Neural crest cell (in vitro differentiated cells): ENCODE measurements at places on chromosomes 13 and 19. TPM values are rescaled to one million over a fixed set of nuclear protein-coding genes. Genes with fewer than 3 reads are reported as not detected.

ADGRE3 gene
- total RNA-seq = not detected in 2 replicates

GIPC3 gene
- total RNA-seq = 0.19 and 0.25 TPM in 2 replicates

GRCh38 chr13:111213964-111214726, 99.0 kb downstream of the ARHGEF7 start:
- DNase-seq = no peak

- no peak for DNase-seq
Observed at GRCh38 chr19:47321630-47322029, 10.3 kb upstream of the C5AR2 start.

- DNase-seq = no peak
Observed at GRCh38 chr19:38690832-38691231, 43.4 kb downstream of the ACTN4 start.

GRCh38 chr13:40787062-40787461, 2.3 kb upstream of the SLC25A15 start:
- DNase-seq = no peak
